Epithelial cell of alveolus of lung (primary cell): ENCODE measurements at places on chromosomes 1 and 21. TPM values are rescaled to one million over a fixed set of nuclear protein-coding genes. Genes with fewer than 3 reads are reported as not detected.

The ADAMTS4 gene
- 7.4 and 11.0 TPM in 2 replicates for total RNA-seq

The HSD3B2 gene
- total RNA-seq, result not detected in 2 replicates

The SYT6 gene
- total RNA-seq, result 0.72 TPM in 1 of 2 replicates, not detected in the other

The FMO4 gene
- total RNA-seq, result 2.1 and 3.8 TPM in 2 replicates

The DYRK3 gene
- total RNA-seq, result 13.5 and 19.4 TPM in 2 replicates

The CA14 gene
- total RNA-seq, result not detected in 2 replicates
